ENCODE measurements at places on chromosomes 1 and 21.

DNA sequence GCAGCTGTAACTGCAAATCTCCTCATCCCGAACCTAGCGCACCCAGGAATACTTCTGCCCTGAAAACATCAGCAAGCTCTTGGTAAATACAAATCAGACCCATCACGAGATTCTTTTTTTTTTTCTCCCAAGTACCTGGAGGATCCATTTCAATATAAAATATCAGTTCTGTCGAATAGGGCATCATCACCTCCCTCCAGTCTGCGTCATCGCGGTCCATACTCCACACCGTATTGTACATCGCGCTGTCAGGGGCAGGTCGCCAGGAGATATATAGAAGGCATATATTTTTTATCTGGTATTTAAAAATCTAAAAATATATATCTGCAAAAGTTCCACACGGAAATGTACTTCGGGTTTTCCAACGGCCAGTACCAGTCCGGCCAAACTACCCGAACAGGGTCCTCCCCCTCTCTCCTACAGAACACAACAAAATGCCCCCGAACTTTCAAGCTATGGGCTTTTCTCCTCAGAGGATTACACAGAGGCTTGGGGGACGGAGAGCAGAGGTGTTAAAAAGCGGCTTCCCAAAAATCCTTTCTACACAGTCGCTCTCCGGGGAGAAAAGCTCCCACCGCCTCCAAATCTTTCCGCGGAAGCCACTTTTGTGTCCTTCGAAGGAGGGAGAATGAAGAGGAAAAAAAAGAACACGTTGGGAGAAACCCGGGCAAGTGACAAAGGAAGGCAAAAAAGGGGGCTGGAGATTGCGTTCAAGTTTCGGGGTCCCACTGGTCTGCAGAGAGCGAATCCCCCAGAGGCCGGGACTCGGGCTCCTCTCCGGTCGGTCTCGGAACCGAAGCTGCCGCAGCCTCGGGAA is 509 bp downstream of the PIK3R3 start:
- DNase-seq: peak; percentile 26

- DNase-seq: no peak
Observed at GRCh38 chr1:66553846-66554245, 19.9 kb downstream of the SGIP1 start.

- DNase-seq: no peak
Observed at GRCh38 chr1:151584780-151585179, 27.1 kb upstream of the SNX27 start.

DNA sequence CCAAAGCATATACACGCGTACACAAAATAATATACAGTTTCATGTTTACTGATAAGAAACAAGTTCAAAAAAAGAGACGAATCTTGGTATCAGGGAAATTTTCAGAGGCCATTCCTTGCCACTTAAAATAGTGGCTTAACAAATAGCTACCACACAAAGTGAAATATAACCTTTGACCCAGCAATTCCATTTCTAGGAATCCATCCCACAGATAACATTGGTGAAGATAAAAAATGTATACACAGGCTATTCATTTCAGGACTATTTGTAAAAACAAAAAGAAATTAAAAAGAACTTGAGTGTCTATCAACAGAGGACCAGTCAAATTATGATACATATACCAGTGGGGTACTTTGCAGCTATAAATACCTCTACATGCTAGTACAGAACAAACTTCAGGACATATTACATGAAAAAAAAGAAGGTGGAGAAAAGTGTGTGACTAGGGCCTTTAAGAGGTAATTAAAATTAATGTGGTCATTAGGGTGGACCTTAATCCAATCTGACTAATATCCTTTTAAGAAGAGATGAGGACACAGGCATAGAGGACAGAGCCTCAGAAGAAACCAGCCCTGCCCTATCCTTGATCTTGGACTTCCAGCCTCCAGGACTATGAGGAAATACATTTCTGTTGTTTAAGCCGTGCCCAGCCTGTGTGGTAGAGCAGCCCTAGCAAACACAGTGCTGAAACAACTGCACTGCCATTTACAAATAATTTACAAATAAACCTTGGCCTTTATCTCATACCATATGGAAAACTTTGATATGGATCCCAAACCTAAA is 7.8 kb downstream of the UBE2G2 start:
- no peak for DNase-seq

GRCh38 chr1:153395776-153396175 is 4.9 kb upstream of the S100A8 start:
- DNase-seq: no peak

DNA sequence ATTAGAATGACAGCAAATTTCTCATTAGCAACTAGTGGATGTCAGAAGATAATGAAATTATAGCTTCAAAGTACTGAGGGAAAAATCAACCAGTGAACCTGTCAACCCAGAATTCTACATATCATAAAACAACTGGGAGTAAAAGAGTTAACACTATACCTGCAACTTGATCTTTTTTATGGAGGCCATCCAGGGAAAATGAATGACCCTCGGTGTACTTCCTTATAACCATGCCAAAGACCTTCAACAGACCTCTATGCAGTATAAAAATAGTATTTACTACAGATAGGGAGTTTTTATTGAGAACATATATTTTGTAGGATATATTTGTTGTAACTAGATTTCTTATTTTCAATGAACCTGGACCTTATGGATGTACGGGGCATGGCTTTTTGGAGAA is 392.5 kb upstream of the ZRANB2 start:
- no peak for DNase-seq

- no peak for DNase-seq
Observed at GRCh38 chr1:230398856-230399255, 27.3 kb downstream of the PGBD5 start.

GRCh38 chr1:229781453-229781852 is 155.4 kb downstream of the URB2 start:
- no peak for DNase-seq

- peak; percentile 58 for DNase-seq
Observed at GRCh38 chr1:26016953-26017545, 4.5 kb upstream of the EXTL1 start.

DNA sequence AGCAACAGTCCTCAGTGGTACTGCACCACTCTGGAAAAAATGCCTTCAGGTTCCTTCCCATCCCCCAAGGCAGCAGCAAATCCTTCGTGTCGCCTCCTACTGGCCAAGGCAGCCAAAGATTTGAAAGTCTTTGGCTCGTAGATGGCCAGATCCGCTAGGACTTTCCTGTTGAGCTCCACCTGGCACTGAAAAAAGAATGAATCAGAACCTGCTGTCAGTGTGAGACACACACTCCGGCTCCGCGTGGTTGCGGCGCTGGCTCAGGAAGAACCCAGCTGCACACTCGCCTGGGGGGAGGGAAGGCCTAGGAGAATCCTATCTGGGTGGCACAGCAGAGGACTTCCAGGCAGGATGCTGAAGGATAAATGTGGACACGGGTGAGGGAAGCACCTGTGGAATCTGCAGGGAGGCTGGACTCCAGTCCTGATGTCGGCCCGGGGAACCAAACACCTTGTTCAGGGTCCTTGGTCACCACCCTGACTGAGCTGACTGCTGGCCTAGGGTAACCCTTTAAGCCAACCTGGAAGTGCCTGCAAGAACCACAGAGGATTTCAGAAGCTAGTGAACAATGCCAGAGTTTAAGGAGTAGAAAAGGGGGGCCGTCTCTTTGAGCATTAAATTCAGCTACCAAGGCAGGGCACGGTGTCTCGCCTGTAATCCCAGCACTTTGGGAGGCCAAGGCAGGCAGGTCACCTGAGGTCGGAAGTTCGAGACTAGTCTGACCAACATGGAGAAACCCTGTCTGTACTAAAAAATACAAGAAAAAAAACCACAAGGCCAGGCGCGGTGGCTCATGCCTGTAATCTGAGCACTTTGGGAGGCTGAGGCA is 3.2 kb upstream of the CCNL2 start:
- DNase-seq: peak; percentile 60

- no peak for DNase-seq
Observed at GRCh38 chr1:53583021-53583867, 124.0 kb downstream of the DMRTB1 start.

DNA sequence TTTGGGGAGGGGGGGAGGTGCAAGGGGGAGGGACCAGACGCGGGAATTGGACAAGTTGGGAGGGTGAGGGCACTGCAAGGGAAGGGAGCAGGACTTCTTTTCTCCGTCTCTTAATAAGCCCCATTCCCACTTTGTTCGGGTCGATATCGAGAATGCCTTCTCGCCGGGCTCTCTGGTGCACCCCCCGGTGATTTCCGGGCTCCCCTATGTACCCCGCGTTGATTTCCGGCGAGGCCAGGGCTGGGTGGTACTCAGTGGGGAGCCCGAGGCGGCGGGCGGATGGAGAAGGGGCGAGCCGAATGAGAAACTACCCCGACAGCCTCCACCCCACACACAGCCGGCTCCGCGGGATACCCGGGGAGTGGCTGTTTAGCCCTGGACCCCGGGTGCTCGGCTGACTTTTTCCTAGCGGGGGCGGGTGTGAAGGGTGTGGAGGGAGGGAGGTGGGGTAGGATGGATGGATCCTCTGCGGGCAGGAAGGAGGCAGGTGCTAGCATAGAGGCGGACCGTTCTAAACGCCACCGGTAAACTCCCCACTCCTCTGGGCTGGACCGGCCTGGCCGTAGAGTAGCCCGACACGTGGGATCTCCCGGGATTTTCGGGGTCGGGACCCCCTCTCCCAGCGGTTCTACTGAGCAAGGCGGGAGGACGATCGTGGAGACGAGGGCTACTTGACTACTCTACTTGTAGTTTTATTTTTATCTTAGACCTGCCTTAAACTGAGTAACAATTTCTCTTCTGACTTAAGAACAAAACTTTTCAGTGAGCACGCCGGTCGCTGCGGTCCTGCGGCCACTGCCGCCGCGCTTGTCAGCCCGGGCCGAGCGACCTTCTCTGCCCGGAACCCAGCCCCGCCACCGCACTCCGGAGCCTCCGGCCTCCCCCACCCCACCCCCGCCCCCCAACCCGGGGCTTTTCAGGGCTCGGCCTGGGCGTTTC is 1.0 kb downstream of the RNF220 start:
- DNase-seq: peak; percentile 46

GRCh38 chr1:64834734-64835133 is 89.9 kb downstream of the RAVER2 start:
- DNase-seq: no peak

GRCh38 chr1:212916481-212917133 is 33.7 kb upstream of the VASH2 start:
- DNase-seq: peak; percentile 90

DNA sequence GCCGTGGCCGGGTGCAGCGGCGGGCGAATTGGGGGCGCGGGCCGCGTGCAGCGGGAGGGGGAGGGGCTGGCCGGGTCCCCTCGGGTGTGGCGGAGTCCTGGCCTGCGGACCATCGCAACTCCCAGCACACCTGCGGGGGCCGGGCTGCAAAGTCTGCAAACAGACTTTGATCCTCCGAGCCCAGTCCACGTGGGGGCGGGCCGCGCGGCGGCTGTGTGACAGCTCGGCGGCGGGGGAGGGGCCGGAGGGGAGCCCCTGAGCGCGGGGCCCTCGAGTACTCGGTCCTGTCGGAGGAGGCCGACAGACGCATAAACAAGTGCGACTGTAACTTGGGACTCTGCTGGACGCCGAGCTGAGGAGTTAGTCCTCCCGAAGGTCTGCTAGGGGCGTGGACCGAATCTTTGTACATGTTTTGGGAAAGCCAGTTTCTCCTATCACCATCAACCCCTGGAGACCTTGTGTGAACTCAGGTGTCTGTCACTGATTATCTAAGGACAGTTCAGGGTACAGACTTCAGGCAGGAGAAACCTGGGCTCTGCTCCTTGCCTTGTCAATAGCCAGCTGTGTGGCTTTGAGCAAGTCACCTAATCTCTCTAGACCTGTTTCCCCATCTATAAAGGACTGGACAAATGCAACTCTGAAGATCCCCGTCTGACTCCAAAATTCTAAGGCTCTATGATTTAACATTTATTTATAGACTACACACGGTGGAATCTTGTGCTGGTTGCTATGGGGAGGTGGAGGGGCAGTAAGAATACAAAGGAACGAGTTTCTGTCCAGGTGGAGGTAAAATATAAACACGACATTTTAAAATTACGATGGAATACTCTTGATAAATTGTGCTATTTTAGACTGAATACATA is 710 bp upstream of the SLC30A1 start:
- peak; percentile 86 for DNase-seq

DNA sequence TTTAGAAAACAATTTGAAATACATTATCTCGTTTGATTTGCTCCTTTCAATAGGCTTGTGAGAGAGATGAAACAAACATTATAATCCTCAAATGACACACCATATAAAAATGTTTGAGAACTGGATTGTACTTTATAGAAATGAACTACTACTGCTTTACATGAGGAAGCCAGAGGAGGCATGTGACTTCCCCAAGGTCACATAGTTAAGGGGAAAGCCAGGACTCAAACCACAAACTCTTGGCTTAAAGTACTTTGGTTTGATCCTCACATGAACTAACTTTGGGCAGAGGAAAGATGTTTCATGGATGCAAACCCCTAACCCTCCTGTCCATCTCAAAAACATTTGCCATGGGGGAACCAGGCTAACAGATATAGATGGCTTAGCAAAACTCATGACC is 4.7 kb downstream of the ARHGEF11 start:
- DNase-seq: peak; percentile 74

DNA sequence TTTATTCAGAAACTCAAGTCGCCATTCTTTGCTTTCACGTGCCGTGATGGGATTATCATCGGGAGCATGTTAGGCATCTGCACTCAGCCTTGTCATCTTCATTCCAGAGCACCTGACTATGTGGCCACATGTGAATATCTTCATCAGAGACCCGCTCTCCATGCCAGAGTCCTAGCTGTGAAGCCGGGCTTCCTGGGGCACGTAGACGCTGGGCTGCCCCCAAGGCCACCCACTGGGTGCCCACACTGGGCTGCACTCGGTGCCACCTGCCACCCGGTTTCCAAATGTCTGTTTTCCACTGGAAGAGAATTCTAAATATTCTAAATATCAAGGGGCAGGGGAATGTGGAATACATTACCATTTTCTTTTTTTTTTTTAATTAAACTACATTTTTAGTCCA is 43.8 kb downstream of the SLC37A1 start:
- DNase-seq: no peak

DNA sequence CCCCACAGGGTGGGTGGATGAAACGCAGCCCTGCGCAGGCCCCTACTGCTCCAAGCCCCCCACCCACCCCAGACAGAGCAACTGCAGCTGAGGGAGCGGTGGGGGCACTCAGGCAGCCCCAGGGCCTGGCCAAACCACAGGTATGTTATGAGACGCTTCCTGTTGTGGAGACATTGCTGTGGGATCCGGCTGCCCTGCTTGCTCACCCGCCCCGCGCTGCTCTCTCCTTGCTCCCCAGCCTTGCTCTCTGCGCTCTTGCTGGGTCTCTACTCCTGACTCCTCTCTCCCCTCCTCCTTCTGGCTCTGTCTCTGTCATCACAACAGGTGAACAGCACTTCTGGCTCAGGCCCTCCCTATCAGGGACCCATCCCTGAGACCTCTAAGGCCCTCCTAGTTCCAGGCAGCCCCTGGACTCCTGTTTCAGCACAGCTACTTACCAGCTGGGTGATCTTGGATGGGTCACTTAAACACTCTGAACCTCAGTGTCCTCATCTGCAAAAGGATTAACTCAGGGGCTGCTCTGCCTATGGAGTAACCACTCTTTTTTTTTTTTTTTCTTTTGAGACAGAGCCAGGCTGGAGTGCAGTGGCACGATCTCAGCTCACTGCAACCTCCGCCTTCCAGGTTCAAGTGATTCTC is 15.9 kb downstream of the COL8A2 start:
- DNase-seq: no peak

GRCh38 chr1:12316331-12316730 is 86.5 kb downstream of the VPS13D start:
- DNase-seq: peak; percentile 36

GRCh38 chr1:18701183-18701582 is 70.5 kb downstream of the PAX7 start:
- DNase-seq: no peak

Measured in suppressor macrophage (primary cell).